ENCODE measurements at places on chromosomes 13 and 19.

DNA sequence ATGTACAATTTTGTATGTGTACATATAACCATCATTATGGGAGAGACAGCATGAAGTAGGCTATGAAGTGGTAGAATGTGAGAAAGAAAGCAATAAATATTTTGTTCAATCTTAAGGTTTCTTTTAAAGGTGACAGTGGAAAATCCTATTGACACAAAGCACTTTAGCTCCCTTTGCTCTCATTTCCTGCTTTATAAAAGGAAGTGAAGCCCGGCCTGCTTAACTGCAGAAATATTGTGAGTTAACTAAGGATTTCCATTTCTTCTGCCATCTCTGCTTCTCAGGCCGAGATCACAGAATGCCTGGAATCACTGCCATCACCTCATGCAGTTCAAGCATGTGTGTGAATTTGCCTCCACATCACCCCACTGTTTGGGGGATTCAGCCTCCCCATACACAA is 83.5 kb downstream of the FRY start:
- no peak for DNase-seq

GRCh38 chr19:13082192-13083007 is 20.3 kb downstream of the LYL1 start:
- DNase-seq: no peak

DNA sequence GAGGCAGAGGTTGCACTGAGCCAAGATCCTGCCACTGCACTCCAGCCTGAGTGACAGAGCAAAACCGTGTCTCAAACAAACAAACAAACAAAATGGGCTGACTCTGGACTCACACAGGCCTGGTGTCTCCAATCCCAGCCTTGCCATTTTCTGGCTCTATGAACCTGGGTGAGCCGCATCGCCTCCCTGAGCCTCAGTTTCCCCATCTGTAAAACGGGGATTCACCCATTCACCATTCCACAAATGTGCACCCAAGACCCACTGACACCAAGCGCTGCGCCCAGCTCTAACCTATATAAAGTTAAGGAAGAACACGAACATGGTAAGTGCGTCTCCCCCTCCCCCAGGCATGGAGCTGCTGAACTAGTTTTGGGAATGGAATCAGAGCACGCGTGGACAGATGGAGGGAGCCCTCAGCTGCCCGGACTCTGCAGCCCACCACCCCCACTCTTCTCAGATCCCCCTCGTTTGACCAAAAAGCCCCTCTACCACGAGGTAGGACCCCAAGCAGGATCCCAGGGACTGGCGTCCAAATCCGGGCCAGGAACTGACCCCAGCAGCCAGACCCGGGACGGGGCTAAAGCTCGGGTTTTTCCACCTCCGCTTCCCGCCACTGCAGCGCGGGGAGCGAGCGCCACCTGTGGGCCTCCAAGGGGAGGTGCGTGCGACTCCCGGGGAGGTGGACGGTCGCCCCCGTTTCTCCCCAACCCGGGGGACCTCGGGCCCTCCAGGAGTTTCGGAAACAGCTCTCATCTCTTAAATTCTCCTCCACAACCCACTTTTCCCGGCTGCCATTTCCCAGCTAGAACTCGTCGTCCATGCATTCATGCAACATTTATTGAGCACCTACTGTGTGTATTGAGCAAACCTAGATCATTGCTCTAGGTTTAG is 33.0 kb upstream of the ADGRE5 start:
- no peak for DNase-seq

GRCh38 chr19:14704450-14704849 is 14.6 kb downstream of the ZNF333 start:
- no peak for DNase-seq

DNA sequence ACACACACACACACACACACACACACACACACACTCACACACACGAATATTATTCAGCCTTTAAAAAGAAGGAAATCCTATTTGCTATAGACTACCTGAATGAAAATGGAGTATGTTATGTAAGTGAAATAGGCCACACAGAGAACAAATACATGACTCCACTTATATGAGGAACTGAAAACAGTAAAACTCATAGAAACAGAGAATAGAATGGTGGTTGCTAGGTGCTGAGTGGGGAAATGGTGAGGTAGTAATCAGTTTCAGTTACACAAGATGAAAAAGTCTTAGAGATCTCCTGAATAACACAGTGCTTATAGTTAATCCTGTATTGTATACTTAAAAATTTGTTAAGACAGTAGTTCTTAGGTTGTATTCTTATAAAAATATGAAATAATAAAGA is 8.2 kb downstream of the ZNF677 start:
- no peak for DNase-seq

- no peak for DNase-seq
Measured at GRCh38 chr13:23909606-23910005, 12.3 kb upstream of the C1QTNF9B start.

GRCh38 chr13:51818781-51819511 is 15.0 kb upstream of the DHRS12 start:
- no peak for DNase-seq

GRCh38 chr19:16066611-16067104 is 9.6 kb upstream of the TPM4 start:
- DNase-seq: no peak

DNA sequence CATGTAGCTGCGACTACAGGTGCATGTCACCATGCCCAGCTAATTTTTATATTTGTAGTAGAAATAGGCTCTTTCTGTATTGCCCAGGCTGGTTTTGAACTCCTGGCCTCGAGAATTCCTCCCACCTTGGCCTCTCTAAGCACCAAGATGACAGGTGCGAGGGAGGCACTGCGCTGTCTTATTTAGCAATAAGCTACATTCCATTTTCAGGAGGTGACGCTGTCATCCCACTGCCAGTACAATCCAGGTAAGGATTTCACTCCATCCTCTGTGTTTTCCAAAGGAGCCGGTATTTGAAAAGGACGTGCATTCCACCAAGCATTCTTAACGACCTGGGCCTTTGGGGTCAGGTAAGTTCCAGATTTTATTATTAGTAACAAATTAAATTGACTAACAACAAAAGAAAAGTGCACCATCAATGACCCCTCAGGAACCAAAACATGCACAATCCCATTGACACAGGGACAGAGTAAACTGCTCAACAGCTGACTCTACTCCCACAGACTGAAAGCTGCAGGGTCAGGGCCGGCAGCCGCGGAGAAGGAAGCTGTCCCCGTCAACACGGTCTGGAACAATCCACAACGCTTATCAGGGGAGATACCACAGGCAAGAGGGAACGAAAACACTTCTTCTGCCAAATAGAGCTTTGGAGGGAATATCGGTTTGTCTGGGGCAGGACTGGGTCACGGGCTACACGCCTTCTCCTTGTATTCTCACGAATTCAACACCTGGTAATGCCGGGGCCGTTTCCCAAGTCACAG is 82.8 kb downstream of the INSR start:
- DNase-seq: no peak

DNA sequence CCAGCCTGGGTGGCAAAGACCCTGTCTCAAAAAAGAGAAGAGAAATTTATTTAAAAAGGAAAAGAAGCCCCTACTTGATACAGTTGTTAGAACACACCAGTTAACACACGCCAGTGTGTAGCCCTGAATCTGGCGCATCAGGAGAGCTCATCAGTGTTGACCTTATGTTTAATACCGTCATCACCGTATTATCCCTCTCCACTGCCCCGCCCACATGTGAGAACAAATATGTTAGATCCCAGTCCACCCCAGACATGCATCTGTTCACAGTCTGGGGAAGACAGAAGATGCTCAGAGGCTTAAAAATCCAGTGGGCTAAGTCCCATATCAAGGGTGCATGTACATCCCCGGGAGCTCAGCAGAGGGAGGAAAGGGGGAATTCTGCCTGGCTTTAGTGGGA is 155.2 kb downstream of the DPF1 start:
- DNase-seq: no peak

- DNase-seq: no peak
Measured at GRCh38 chr13:21015284-21015683, 46.1 kb downstream of the LATS2 start.

- DNase-seq: no peak
Measured at GRCh38 chr19:16234552-16235445, 37.1 kb downstream of the AP1M1 start.

GRCh38 chr19:30521937-30522336 is 149.8 kb downstream of the ZNF536 start:
- no peak for DNase-seq

GRCh38 chr13:23767838-23768237 is 121.4 kb downstream of the MIPEP start:
- no peak for DNase-seq

DNA sequence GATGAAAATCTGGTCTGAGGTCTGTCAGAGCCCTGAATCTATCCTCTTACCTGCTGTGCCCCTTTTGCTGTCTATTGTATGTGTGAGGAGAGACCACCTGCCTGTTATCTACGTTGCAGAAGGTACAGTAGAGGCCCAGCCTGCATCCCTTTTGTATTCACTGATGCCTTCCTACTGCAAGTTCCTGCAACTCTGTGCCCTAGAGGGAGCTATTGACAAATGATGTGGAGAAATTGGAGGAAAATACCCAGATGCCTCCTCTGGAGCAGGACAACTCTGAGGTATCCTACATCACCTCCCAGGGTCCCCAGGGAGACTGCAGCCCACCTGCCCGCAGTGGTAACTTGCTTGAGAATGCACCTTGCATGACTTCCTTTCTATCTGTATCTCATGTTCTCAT is 33.7 kb downstream of the SIAH3 start:
- no peak for DNase-seq

DNA sequence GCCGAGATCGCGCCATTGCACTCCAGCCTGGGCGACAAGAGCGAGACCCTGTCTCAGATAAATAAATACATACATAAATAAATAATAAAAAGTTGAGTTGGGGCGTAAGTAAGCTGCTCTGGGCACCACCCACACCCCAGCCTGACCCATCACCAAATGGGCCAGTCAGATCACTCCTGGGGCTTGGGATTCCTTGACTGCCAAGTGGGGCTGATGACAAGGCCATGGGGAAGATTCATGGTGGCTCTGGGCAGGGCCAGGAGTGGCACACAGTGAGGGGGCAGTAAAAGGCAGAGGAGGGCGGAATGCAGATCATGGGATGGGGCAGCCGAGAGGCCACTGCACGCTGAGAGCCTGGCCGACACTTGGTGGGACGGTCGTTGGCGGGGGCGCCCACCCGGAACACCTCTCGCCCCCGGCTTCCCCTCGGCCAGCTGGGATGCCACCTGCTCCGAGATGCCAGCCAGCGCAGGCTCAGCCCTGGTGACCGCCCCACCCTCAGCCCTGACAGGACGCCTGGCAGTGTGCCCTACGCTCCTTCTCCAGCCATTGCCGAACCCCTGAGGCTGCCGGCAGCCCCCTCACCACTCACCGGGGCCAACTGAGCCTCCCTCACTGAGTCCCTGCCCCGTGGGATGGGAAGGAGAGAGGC is 10.9 kb downstream of the ZNF653 start:
- no peak for DNase-seq

DNA sequence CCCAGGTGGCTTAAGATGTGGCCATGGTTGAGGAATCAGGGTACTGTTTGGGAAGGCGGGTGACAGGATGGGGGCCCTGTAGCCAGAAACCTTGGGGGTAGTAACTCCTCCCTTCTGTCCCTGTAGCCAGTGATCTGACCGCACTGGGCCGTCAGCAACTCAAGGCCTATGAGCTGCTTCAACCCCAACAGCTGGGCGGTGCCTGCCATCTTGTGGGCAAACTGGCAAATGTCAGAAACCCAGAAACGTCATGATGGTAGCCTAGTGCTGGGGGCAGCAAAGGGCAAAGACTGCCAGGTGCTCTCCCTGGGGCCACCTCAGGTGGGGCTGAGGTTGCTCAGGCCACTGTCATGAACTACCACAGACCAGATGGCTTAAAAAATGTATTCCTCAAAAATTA is 3.5 kb downstream of the COPE start:
- no peak for DNase-seq

DNA sequence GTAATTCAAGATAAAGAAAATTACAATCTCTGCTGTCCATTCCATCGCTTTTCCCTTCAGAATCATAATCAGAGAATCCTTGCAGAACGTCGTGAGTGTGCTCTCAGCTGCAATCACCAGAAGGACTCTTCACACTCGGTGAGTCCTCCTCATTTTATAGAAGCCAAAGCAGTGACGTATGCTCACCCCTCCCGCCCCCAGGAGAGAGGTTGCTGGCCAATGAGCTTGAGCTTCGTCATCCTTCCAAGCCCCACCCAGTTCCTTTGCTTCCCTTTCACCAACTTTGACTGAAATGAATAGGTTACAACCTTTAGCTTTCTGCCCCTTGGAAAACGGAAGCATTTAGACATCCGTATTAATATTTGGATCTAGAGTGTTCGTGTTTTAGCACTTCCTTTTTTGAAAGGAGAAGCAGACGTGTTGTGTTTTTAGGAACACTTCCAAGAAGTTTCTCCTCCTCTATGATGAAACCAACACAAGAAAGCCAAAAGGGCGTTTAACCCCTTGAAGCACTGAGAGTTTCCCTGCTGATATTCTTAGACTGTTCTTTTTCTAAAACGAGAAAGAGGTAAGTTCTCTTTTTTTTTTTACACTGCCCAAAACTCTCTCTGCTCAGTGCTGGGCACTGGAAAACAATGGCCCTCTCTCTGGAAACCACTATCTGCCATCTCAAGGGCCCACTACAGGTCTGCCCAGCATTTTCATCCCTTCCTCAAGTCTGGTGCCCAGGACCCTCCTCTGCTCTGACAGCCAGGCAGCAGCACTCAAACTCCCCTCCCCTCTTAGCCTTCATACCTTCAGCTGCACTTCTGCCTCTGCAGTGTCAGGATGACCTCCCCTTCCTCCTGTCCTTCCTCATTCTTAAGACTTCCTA is 44.3 kb upstream of the CEACAM21 start:
- DNase-seq: no peak

DNA sequence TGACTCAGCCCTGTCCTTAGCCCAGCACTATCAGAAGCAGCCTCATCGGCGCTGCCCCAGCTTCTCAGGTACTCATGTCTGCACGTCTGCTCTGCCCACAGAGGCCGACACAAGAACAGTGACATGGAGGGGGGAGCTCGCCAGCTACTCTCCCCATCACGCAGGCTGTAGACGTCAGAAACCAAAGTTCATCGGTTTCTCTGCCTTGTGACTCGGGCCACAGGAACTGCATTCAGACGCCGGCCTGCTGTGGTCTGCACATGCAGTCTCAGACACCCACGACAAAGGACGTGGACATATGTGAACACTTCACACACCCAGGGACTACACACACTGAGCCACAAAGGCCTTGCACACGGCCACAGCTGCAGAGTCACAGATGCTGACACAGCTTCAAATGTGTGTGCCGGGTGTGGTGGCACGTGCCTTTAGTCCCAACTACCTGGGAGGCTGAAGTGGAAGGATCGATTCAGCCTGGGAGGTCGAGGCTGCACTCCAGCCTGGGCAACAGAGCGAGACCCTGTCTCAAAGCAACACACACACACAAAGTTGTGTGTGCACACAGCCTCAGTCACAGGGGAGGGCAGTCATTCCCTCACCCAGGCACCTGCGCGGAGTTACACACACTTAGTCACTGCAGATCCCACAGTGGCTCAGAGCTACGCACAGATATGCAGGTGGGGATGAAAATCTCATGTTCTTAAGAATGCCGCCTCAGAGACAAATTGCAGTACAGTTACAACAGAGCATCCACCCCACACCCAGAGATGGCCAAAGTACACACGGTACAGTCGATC is 4.9 kb upstream of the ZFP36 start:
- DNase-seq: no peak
